CD4-positive, alpha-beta T cell treated with Interleukin-2 at 100 ng/mL for 4 hours (primary cell): ENCODE measurements at places on chromosomes 11 and 22.

- DNase-seq: no peak
Observed at GRCh38 chr11:5521540-5521939, 5.0 kb upstream of the UBQLNL start.

GRCh38 chr11:37107415-37107814 lies 509.4 kb upstream of the RAG2 start:
- no peak for DNase-seq

DNA sequence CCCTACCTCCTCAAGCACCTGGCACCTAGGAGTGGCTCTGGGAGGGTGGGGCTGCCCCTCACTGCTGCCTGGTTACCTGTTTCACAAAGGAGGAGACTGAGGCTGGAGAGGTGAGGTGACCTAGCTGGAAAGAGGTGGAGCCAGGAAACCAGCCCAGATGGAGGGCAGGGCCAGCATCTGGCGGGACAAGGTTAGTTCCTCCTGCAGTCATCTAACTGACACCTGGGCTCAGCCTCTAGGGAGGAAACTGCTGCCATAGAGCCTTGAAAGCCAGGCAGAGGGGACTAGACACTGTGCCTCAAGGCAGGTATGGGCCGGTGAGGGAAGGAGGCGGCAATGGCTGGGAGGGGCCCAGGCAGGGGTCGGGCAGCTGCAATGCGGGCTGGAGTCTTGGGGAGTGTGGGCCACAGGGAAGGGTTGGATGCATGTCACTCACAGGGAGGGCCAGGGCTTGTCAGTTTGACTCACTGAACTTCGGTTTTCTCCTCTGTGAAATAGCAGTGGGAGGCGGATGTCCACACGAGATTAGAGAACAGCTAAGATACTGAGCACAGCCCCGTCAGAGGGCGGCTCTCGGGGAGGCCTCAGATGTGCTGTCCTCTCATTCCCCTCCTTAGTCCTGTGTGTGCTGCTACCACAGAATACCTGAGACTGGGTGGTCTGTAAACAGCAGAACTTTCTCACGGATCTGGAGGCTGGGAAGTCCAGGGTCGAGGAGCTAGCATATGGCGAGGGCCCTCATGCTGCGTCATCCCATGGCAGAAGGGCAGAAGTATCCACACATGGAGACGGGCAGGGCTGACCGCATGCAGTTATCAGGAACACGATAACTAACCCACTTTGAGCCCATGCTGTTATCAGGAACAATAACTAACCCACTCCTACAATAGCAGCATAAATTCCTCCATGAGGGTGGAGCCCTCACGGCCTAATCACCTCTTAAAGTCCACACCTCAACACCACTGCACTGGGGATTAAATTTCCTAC lies 16.1 kb downstream of the MGAT3 start:
- DNase-seq: no peak

DNA sequence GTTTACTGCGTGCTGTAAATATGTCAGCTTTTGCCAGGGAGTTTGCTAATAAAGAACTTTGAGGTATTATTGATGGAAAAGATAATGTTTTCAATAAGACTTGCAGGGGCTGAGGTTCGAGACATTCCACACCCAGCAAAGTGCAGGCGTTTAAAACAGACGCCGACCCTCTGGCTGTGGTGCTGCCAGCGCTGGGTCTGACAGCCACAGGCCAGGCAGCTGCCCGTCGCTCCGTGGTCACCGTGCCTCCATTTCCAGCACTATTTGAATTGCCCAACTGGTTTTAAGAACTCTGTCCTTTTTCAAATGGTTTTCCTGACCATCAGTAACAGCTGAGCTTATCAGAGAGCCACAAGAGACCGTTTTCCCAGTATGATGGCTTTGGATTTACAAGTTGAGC lies 28.1 kb upstream of the ALX4 start:
- no peak for DNase-seq

GRCh38 chr11:48002561-48002960 lies 22.2 kb downstream of the PTPRJ start:
- DNase-seq: peak; percentile 35

DNA sequence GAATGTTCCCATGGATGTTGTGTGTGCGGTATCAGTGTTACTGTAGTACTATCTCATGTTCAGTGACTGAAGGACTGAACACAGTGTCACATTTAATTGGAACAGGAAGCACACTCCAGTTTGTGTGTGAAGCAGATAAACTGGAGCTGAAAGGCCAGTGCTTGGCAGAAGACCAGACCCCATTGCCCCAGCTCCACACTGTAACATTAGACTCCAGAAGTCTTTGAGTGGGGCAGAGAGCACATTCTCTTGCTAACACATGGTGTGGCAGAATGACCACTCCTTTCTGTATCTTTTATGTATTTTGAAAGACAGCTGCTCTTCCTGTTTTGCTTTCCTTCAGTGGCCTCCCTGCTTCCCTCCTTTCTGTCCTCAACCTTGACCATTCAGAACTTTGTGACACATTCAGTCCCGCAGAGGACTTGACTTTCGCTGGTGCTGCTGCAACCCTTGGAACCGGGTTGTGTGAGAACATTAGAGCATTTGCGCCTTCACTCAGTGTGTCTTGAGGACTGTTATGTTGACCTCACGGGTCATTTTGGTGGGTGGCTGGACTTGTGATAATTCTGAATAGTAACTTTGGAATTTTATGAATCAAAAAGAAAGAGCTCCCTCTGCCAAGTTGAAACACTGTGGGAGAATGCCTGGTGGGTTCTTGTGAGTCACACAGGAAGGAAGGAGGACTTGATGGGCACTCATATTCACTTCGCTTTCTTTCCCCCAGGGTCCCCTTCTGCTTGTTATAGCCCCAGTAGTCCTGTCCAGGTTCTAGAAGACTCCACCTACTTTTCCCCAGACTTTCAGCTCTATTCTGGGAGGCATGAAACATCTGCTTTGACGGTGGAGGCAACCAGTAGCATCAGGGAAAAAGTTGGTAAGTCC lies 26.4 kb downstream of the AMOTL1 start:
- DNase-seq: no peak

GRCh38 chr11:69969890-69970784 lies 108.0 kb upstream of the ANO1 start:
- DNase-seq: no peak

GRCh38 chr11:134019500-134019899 lies 49.4 kb upstream of the JAM3 start:
- no peak for DNase-seq

- no peak for DNase-seq
Observed at GRCh38 chr11:133753150-133753549, 92.2 kb downstream of the SPATA19 start.

DNA sequence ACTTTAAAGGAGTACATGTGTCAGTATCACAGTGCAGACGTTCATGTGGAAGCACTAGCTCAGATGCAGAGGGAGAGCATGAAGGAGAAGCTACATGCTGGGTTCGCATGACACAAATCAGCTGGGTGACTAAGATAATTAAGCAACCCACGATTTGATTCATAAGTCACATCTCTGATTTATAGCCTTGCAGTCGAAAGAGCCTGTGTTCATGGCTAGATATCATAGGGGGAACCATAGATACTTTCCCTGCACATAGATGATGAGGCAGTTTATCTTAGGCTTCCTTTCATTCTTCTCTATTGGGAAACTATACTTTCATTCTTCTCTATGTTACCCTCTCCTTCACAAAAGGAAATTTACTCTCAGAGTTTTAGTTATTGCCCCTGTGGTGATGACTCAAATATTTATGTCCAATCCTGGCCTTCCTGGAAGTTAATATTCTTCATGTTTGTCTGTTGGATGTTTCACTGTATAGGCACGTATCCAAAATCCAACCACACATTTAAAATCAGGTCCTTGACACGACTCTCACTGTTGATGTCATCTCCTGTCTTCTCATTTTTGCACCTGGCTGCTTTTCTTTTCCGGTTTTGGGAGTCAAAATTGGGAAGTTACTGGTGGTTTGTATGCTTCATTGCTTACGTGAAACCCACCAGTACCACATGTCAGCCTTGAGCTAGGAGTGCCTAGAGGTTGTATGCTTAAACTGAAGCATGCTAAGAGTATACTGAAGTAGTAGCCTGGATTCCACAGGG lies 56.3 kb upstream of the SLC5A12 start:
- DNase-seq: no peak

DNA sequence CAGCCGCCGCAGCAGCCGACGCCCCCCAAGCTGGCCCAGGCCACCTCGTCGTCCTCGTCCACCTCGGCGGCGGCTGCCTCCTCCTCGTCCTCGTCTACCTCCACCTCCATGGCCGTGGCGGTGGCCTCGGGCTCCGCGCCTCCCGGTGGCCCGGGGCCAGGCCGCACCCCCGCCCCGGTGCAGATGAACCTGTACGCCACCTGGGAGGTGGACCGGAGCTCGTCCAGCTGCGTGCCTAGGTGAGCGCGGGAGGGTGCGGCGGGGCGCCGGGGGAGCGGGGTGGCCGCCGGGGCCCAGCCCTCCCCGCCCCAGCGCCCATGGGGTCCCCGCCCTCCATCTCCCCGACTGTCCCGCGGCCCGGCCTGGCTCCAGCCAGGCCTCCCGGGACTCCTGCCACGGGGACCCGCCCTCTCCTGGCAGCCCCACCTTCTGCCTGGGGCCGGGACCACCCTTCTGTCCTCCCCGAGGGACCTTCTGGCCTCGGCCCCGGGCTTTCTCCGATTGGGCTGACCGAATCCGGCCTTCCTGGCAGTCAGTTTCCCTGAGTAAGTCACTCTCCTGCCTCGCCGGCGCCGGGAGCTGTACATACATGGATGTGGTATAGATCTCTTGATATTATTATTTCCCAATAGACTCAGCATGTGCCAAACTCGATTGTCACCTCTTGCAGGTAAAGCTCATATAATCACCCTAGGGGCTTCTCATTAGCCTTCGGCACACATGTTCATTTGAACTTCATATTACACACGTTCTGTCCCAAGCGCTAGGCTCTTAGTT lies 720 bp downstream of the PACS1 start:
- no peak for DNase-seq

- no peak for DNase-seq
Observed at GRCh38 chr11:4851033-4851432, 2.0 kb upstream of the OR51S1 start.

DNA sequence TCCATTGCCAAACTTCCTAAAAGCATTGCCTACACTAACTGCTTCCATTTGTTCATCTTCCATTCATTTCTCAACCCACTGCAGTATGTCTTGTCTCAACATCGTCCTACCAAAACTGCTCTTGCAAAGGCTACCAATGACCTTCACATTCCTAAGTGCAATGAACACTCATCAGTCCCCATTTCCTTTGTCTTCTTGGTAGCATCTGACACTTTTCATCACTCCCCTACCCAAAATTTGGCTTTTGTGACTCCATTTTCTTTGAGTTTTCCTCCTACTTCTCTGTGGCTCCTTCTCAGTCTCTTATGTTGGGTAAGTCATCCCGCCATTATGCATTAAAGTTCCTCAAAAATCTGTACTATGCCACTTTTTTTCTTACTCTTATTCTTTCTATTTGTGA lies 135.4 kb downstream of the CCDC81 start:
- no peak for DNase-seq

DNA sequence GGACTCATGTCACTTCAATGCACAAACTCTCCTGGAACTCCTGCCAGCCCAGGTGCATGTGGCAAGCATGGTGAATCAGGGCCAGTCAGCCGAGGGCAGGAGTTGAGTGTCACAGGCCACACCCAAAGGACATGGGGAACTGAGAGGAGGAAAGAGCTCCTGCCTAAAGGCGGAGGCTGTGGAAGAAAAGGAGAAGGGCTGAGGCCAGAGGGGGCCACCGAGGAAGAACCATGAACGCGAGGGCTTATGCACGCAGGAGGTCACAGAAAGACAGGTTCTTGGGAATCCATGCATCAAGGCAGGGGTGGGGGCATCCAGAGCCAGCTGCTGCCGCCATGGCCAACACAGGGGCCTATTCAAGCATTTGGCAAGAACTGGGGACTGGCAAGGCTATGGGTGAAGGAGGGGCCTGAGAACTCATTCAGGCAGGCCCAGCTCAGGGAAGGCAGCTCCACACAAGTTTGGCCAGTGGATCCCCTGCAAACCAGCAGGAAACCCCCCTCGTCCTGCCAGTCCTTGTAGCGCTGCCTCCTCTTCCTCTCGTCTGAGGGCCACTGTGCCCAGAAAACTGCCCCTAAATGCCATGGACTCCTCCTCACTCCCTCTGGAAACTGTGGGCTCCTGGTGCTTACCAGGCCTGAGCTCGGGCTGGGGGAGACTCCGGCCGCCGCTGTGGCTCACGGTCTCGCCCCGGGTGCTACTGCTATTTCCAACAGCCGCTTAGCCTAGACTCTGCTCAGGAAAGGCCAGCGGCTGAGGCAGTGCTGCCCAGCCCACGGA lies 15.4 kb downstream of the PPM1F start:
- DNase-seq: no peak
